H9 (cell line): ENCODE measurements at places on chromosomes 3 and 15. TPM values are rescaled to one million over a fixed set of nuclear protein-coding genes. Genes with fewer than 3 reads are reported as not detected.

Gene AGTR1
- total RNA-seq = not detected in 2 replicates

Gene RETNLB
- not detected in 2 replicates for total RNA-seq

Gene ASB14
- not detected in 2 replicates for total RNA-seq

Gene ZNF609
- total RNA-seq = 38.8 and 45.3 TPM in 2 replicates

Gene LINGO1
- 41.6 and 42.6 TPM in 2 replicates for total RNA-seq

Gene TM4SF1
- total RNA-seq = 1.2 and 2.2 TPM in 2 replicates

Gene COLQ
- total RNA-seq = 0.61 and 1.1 TPM in 2 replicates

Gene CCR8
- 0.31 and 0.64 TPM in 2 replicates for total RNA-seq

Gene CSTA
- not detected in 2 replicates for total RNA-seq

Gene BNC1
- not detected in 2 replicates for total RNA-seq

Gene HMCES
- 51.2 and 52.4 TPM in 2 replicates for total RNA-seq

Gene OR5K2
- total RNA-seq = not detected in 2 replicates

Gene IL20RB
- total RNA-seq = 1.5 TPM in 2 replicates

Gene PLOD2
- 17.9 and 19.3 TPM in 2 replicates for total RNA-seq

Gene LIPH
- 0.17 and 0.37 TPM in 2 replicates for total RNA-seq

Gene ALPK3
- 17.7 and 18.0 TPM in 2 replicates for total RNA-seq

Gene CEMIP
- 0.09 and 0.26 TPM in 2 replicates for total RNA-seq

GRCh38 chr3:129020691-129021090, 19.6 kb downstream of the EFCC1 start:
- DNase-seq = no peak

GRCh38 chr15:57356178-57356577, 20.1 kb upstream of the CGNL1 start:
- DNase-seq = no peak

DNA sequence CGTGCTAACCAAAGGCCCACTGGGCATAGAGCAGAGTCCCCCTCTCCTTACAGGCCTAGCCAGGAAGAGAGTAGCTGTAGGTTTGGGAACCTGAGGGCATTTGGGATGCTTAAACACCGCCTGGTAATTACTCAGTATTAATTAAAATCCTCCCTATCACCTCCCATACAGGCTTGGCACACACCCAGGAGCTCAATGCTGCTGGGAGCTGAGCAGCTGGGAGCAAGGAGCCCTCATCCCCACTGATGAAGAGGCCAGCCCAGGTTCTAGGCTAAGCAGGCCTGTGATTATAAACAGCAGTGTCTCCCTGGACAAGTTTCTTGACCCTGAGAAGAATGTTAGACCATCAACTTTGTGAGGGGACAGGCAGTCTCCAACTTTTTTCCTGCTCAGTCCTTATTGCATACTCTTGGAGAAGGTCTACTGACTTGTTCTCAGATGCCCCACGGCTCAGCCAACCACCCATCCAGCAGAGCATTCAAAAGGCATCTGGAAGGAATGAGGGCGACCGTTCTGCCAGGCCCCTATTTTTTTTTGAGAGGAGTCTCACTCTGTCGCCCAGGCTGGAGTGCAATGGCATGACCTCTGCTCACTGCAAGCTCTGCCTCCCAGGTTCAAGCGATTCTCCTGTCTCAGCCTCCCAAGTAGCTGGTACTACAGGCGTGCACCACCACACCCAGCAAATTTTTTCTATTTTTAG, 1.3 kb upstream of the PRKAR2A start:
- no peak for DNase-seq

DNA sequence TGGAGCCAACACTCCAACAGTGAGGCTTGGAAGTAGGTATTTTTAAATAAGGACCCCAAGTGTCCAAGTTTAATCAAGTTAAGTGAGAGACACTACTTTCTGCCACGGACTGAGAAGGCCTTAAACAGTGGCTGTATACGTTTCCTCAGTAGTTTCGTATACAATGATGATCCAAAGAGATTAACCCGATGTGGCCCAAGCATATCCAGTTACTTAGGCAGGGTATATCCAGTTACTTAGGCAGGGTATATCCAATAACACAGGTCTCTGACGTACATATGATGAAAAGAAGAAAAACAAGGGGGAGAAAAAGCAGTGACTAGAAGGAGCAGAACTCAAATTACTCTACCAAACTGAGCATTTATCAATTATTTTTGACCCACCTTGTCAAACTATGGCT, 591.4 kb downstream of the FOXP1 start:
- DNase-seq = no peak

GRCh38 chr3:54578417-54578816, 349.4 kb downstream of the LRTM1 start:
- DNase-seq = no peak

- DNase-seq = no peak
Observed at GRCh38 chr3:124926426-124927101, 8.0 kb downstream of the MUC13 start.

DNA sequence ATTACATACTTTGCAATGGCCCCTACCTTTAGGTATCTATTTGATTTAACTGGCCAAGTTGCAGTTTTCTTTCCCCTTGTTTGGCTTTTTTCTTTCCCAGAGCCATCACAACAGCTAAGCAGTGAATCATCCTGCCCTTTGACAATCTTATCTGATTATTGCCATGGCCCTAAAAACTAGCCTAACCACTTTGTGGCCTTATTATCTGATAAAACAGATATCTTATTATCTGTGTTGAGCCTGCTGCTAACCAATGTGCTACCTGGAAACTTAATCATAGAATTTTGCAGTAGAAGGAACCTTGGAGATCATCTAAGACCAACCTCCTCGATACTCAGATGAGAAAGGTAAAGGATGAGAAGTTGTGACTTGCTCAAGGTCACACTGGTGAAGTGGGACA, 37.1 kb downstream of the EIF4E3 start:
- DNase-seq = no peak

- DNase-seq = no peak
Observed at GRCh38 chr3:141305436-141305835, 62.9 kb upstream of the ZBTB38 start.

- peak; percentile 76 for DNase-seq
Observed at GRCh38 chr3:38960953-38961622, 90.7 kb downstream of the SCN11A start.

- DNase-seq = no peak
Observed at GRCh38 chr3:115228266-115228665, 81.2 kb upstream of the ZBTB20 start.

DNA sequence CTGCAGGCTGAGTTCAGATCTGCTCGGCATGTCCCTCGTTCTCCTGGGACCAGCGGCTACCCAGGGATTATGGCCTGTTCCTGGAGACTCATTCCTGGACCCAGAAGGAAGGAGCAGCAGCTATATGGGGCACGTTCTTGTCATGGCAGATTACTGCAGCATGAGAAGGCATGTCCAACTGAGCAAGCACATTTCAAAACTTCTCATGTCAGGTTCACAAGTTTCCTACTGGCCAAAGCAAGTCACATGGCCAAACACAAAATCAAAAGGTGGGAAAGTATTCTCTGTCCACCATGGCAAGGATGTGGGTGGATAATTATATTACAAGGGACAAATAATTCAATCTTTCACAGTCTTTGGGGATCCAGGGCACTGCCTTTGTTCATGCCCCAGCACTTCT, 71.9 kb upstream of the C15orf39 start:
- no peak for DNase-seq

DNA sequence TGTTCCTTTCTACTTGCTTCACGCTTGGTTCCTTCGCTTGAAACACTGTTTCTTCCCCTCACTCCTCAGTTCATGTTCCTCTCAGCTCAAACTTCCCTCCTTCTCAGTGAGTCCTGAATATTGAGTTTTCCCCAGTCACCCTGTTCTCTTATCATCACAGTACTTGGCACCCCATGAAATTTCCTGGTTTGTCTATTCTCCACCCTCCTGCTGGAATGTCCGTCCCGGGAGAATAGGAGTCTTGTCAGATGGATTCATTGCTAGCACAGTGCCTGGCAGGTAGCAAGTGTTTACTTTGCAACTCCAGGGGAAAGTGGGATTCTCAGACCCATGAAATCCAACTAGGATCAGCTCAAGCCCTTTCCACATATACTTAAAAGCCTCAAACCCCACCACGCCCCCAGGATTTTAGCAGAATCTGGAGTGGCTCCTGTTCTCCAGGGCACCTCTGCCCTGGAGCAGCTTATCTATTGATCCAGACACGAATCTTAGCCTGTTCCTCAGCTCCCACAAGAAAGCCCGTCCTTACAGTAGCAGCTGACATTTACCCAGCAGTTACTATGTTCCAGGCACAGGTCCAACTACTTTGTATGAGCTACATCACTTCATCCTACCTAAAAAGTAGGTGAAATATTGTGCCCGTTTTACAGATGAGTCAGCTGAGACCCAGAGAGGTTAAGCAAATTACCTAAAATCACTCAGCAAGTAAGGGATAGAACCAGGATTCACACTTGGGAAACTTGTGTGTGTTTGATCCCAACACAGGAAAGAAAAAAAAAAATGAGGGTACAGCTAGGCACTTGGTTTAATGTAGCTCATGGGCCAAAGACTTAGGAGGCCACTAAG, 36.8 kb upstream of the MAP3K13 start:
- DNase-seq = no peak

DNA sequence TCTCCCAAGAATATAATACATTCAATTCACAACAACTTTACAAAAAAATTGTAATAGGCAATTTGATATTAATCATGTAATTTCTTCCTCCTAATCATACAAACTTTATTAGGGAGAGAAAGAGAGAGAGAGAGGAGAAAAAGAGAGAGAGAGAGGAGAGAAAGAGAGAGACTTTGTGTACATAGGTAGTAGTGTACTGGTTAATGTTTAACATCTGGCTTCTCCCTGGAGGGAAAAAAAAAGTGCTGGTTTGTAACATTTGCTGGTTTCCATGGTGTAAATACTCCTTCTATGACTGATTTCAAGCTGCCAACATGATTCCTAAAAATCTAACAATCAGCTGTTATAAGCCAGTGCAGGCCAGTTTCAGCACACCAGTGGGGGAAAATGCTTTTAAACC, 98.0 kb upstream of the ARHGEF26 start:
- DNase-seq = no peak

- no peak for DNase-seq
Observed at GRCh38 chr3:142226474-142226873, 1.1 kb upstream of the GK5 start.

GRCh38 chr3:159609625-159610024, 379.0 kb upstream of the IL12A start:
- no peak for DNase-seq

DNA sequence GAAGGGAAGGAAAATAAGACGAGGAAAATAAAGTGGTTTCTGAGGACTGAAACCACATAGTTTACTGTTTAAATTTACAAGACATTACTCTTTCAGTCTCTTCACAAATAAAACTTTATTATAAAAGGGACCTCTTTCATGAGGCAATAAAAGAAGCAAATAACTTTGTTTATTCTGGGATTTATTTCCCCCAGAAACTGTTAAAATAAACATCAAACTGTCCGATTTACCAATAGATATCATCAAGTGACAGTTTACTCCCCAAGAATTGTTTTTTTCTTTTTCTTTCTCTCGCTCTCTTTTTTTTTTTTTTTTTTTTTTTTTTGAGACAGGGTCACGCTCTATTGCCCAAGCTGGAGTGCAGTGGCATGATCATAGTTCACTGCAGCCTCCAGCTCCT, 54.1 kb downstream of the SLC28A2 start:
- DNase-seq = no peak

DNA sequence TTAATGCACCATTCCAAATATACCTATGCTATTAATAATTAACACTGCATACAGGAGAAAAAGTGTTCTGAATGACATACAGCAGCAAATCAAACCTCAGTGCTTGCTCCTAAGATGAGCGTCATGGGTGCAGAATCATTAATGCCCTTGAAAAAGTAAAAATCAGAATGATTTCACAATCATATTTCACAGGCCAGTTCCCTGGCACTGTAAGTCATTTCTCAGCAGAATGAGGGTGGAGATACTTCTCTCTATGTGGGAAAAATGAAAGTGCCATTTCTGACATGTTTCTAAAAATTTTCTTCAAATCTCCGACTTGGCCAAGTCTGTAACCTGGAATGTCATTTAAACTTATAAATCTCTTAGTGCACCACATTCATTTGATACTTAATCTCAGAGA, 549.8 kb upstream of the AGTR1 start:
- DNase-seq = no peak

DNA sequence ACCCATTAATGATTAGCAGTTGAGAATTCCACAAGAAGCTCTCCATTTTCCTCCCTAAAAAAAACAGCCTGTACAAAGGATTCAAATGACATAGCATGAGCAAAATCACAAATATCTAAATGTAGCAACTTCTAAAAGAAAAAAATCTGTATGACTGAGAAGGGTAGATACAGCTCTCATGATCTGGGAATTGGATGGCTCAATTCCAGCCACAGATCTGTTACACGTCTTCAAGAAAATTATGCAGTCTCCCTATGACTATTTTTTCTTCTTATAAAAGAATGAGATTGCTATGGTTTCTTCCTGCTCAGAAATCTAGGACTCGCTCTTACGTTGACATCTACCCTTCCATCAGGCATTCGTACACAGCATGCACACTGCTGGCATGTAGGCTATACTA, 71.5 kb downstream of the PLCH1 start:
- DNase-seq = no peak

- no peak for DNase-seq
Observed at GRCh38 chr3:43019006-43019809, 40.1 kb downstream of the GASK1A start.

DNA sequence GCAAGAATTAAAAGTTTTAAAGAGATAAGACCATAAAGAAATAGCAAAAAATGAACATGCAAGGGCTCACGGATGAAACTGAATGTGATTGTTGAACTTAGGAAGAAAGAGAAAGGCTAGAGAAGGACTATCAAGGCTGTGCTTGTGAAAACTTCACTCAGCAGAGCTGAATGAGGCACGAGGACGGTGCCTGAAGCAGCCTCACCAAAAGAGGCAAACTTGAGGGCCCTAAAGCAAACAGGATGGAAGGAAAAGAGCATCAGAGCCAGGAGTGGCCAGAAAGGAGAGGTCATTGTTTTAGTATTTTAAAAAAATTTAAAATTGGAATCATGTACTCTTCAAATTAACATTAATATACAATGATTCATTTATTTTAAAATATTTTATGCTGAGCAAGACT, 191.2 kb upstream of the SOX14 start:
- no peak for DNase-seq

- DNase-seq = no peak
Observed at GRCh38 chr3:123376451-123377242, 72.2 kb downstream of the ADCY5 start.

- DNase-seq = peak; percentile 94
Observed at GRCh38 chr3:194687638-194688199, 2.0 kb downstream of the FAM43A start.

GRCh38 chr15:58109419-58109818, 28.8 kb upstream of the AQP9 start:
- DNase-seq = no peak

- DNase-seq = no peak
Observed at GRCh38 chr15:92884436-92885223, 15.5 kb upstream of the CHD2 start.

DNA sequence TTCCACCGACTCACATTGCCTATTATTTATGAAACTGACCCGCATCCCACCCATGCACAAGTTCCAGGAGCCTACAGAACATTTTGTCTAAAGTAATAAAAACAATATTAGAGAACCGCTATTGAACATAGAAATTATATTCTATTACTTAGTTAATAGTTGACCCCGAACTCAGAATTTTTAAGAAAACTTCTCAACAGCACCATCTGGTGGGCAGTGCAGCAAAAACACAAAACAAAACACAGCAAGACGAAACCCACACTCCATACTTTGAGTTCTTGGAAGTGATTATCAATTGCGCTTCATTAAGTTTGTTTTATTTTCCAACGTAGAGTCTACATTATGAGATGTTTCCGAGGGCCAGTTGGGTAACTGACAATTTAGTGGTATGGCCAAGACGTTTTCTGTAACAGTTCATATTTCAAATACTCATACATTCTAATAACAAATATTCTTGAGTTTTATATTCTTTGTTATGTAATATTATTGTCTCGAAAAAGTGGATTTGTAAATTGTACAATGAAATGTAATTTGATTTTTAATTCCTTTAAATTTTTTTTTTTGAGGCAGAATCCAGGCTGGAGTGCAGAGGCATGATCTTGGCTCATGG, 24.0 kb upstream of the C3orf70 start:
- peak; percentile 35 for DNase-seq
